Stimulated activated naive CD4-positive, alpha-beta T cell (primary cell): ENCODE measurements at places on chromosomes 13 and 19.

DNA sequence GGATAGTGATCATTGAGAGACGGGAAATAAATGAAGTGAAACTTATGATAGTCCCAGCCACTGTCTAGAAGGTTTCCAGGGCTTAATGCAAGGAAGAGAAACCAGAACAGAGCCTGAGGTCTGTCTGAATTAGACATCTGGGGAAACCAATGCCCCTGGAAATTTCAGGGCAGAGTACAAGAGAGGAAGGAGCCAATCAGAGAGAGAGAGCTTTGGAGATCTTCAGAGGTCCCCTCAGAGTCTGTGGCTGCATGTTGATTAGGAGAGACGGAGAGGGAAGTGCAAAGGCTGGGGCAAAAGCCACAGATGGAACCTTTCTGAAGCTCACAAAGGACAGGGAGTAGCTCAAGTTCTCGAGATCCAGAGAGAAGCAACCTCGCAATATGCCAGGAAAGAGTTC is 378.0 kb downstream of the DNAJC15 start:
- no peak for DNase-seq

DNA sequence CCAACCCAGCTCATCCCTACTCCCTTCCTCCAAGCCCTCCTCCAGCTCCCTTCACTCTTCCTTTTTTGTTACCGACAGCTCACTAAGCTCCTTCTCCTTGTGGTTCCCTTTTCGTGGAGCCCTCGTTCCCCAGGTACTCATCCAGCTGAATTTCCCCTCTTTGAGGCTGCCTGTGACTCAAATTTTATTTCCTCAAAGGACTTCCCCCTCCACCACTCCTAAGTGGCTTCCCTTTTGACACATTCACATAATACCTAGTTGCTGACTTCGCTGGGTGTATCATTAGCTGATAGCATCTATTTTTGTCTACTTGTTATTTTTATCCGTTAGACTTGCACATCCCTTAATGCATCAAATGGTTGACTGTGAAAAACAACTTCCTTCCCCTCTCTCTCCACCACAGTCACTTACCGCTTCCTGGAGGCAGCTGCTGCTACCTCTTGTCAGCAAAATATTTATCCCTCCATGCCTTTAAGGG is 14.5 kb downstream of the FFAR2 start:
- peak; percentile 86 for DNase-seq

DNA sequence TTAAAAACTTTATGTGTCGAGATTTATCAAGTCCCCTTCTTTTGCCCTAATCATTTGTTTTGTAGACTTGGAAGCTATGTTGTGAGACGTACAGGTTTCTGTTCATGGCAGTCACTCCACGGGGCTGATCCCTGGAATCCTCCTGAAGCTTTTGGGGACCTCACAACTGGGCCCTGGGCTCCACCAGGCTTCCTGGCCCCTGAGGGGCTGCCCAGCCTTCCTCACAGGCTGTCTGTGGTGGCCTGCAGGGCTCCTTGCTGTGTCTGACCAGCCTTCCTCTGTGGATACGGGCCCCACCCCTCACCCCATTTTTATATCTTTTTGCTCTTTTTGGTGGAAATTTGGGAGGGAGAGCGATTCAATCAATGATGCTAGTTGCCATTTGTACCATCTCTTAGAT is 38.1 kb downstream of the CHST8 start:
- DNase-seq, result no peak

- no peak for DNase-seq
Observed at GRCh38 chr13:66996503-66996902, 233.6 kb downstream of the PCDH9 start.

- no peak for DNase-seq
Observed at GRCh38 chr13:33069365-33069764, 53.1 kb downstream of the KL start.

- DNase-seq, result no peak
Observed at GRCh38 chr13:101331731-101332130, 84.6 kb downstream of the NALCN start.

GRCh38 chr13:74695021-74695800 is 561.0 kb upstream of the KLF12 start:
- no peak for DNase-seq

DNA sequence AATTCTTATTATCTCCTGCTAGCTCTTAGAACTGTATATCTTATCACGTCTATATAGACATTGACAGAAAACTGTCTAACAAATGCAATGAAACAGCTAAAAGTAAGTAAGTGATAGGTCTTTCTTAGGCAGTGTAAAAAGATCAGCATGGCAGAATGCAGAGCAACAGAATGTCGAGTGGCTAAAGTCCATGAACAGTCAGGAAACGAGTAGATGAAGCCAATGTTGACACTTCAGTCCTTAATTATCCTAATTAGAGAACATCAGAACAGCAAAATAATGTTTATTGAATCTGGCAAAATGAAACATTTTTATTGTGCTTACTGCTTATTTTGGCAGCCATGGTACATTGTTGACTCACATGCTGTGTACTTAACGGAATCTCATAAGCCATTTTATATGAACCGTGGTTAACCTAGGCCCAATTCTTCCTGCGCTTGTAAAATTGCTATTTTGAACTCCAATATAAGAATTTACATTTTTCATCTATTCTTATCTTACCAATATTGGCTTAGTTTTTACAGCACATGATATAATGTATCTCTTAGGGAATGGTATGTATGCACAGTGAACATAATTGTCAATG is 748.1 kb downstream of the DACH1 start:
- no peak for DNase-seq

- no peak for DNase-seq
Observed at GRCh38 chr19:57803594-57804325, 11.0 kb downstream of the ZNF552 start.

GRCh38 chr19:39084732-39085080 is 538 bp downstream of the ACP7 start:
- no peak for DNase-seq

- no peak for DNase-seq
Observed at GRCh38 chr13:51618626-51619025, 34.4 kb downstream of the WDFY2 start.

DNA sequence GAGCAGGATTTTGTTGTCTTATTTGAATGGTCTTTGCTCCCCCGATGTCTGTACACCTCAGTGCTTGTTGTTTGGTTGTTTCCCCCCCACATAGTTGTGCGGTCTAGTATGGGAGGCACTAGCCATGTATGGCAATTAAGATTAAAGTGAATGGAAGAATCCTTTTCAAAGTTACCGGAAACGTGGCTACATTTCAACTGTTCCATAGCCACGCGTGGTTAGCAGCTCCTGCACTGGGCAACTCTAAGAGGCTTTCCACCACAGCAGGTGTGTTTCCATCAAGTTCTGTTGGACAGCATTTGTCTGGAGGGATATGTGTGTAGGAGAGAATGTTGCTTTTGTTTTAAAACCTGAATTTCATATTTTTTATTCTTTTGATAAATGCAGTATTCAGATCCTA is 247.3 kb downstream of the GGACT start:
- DNase-seq, result no peak

- no peak for DNase-seq
Observed at GRCh38 chr13:31967155-31967554, 64.4 kb upstream of the FRY start.

- DNase-seq, result no peak
Observed at GRCh38 chr13:48194379-48194754, 38.6 kb upstream of the ITM2B start.

- DNase-seq, result no peak
Observed at GRCh38 chr13:100323937-100324336, 235.0 kb downstream of the PCCA start.

- DNase-seq, result no peak
Observed at GRCh38 chr19:2495651-2496316, 19.9 kb downstream of the GADD45B start.

GRCh38 chr13:61084988-61085387 is 330.7 kb downstream of the PCDH20 start:
- no peak for DNase-seq

GRCh38 chr19:55901369-55902079 is 30.6 kb downstream of the NLRP13 start:
- no peak for DNase-seq

- DNase-seq, result no peak
Observed at GRCh38 chr19:4662020-4662695, 8.0 kb downstream of the MYDGF start.

GRCh38 chr19:23541991-23542390 is 145.0 kb downstream of the ZNF675 start:
- DNase-seq, result no peak

- no peak for DNase-seq
Observed at GRCh38 chr19:517721-518597, 10.7 kb downstream of the TPGS1 start.

DNA sequence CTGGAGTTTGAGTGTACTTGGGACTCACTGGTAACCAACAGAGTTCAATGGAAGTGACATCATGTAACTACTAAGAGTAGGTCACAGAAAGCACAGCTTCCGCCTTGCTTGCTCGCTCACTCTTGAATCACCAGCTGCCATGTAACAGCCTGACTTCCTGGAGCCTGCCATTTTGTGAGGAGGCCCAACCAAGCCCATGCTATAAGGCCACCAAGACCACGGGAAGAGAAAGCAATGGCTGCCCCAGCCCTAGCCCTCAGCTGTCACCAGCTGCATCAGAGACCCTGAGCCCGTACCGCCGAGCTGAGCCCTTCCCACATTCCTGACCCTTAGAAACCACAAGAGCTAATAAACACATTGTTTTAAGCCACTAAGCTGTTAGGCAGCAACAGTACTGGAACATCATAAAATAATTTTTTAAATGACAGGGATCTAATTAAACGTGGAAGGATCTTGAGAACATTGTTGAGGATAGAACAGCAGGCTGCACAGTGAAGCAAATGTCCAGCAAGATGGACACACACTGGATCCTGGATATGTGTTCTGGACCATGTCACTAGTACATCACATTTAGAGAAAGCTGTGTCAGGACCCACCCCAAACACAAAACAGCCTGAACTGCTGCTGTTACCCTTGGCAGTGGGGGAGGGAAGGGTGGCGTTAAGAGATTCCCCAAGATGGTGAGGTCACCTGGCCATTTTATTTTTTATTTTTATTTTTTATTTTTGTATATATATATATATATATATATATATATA is 21.7 kb upstream of the LDLR start:
- no peak for DNase-seq

DNA sequence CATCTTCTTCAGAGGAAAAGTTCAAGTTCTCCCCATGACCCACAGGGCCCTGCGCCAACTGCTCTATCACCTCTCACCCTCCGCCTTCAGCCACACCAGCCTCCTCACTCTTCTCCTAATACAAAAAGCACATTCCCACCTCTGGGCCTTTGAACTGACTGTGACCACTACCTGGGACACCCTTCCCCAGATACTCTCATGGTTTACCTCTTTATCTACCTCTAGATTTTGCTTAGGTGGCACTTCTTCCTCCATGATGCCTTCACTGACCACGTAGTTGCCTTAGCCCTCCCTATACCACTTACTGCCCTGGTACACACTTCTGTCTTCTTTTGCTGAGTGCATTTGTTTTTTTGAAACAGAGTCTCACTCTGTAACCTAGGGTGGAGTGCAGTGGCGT is 3.9 kb upstream of the SYCE2 start:
- DNase-seq, result no peak

GRCh38 chr13:34842466-34842865 is 99.6 kb upstream of the NBEA start:
- DNase-seq, result no peak

DNA sequence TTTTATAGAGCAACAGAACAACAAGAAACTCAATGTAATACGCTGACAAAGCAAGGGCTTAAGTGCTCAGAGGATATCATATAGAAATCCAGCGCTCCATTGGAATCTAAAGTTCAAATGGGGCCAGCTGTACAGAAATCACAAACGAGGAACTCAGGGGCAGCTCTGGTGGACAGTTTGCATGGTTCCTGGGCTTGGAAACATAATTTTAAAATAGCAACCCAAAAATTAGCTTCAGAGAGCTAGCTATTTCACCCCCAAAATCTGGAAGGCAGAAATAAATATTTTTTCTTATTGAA is 19.2 kb upstream of the LATS2 start:
- no peak for DNase-seq

DNA sequence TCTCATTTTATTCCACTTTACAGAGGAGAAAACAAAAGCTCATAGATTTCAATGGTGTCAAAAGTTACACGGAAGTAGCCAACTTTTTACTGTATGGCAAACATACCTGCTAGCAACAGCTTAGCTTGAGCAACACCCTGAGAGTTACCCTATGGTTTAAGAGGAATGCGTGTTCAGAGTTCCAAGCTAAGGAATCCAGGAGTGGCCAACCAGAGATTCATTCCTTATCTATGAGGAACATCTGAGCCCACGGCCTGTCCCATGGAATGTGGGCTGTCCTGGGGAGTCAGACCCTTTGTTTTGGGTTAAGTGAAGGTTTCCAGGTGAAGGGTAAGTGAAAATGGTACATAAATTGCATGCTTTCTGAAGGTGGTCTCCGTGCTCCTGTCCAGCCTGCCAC is 67.5 kb downstream of the STARD13 start:
- no peak for DNase-seq

DNA sequence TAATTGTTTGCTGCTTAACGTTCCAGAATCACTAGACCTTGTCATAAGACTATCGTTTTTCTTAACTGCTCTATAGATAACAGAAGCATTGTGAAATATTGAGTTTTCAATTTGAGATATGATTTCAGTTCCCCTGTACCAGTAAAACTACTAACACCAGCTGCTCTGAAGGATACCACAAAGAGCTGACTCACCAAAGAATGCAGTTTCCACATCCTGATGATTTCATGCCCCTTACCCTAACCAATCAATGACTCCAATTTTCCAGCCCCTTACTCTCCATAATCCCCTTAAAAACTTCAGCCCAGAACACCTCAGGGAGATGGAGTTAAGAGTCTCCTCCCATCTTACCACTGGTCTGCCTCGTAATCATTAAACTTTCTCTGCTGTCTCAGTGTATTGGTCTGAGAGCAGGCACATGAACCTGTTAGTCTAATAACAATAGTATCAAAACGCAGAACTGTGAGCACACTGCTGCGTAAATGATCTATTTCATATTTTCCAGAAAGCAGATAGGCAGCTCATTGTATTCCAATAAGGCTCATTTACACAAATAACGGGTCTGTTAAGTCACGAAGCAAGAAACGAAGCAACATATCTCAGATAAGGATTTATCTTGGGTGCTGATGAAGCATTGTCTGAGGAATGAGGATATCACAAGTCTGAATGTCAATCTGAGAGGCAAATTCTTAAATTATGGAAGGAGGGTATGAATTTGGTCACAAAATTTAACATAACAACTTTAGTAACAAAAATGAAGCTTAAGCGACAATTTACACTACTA is 14.1 kb upstream of the CCNA1 start:
- DNase-seq, result no peak

- DNase-seq, result no peak
Observed at GRCh38 chr19:1675633-1676350, 23.4 kb upstream of the TCF3 start.

DNA sequence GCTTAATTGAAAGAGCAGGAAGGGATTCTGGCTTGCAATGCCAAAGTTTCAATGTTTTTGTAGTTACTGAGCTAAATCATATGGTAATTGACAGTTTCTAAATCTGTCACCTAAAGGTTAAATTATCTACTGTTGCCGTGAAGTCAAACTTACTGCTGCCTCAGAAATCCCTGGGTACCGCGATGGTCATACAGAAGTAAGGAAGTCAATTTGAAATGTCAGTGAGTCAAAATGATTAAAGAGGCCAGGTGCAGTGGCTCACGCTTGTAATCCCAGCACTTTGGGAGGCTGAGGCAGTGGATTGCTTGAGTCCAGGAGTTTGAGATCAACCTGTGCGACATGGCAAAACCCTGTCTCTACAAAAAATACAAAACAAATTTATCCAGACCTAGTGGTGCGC is 48.8 kb upstream of the TPM4 start:
- no peak for DNase-seq

GRCh38 chr13:46313432-46314257 is 73.4 kb downstream of the RUBCNL start:
- no peak for DNase-seq

GRCh38 chr13:35225582-35225981 is 250.9 kb downstream of the MAB21L1 start:
- DNase-seq, result no peak
